Stimulated activated CD4-positive, alpha-beta T cell treated with anti-CD3 and anti-CD28 coated beads, Interleukin-2, amount 100 ng/mL, for 48 hours (primary cell): ENCODE measurements at places on chromosomes 1 and 21.

DNA sequence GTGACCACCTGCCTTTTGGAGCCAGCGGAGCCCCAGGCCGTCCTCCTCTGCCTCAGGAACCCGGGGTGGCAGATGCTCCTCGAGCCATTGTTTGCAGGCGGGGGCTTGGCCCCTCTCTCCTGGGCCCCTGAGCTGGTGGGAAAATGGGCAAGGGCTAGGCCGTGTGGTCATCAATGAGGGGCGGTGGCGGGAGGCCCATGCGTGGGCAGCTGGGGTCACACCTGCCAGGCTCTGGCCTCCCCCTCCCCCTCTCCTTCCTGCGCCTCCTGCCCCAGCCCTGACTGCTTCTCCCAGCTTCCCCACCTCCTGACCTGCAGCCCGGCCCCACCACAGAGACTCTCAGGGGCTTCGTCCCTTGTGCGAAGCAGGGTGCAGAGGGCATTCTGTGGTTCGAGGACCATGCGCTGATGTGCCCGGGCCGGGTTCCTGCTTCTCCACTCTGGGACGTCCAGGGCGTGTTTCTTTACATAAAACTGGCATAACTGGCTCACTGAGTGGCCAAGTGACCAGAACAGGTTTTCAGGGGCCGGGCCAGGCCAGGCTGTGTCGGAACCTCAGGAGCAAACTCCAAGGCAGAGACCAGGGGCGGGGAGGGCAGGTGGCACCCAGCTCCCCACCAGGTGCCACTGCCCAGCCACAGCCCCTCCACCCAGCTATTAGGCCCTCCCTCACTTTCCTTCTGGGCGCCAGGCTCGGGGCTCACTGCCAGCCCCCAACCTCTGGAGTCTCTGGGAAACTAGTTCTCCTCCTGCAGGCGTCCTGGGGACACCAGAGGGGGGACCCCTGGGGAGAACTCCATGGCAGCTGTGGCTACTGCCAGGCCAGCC lies 9.3 kb downstream of the SAMD11 start:
- no peak for DNase-seq

GRCh38 chr1:35808450-35809113 lies 766 bp downstream of the AGO4 start:
- peak; percentile 4 for DNase-seq

GRCh38 chr1:84985365-84985764 lies 11.5 kb downstream of the MCOLN2 start:
- DNase-seq = no peak

- DNase-seq = no peak
These were observed 142.7 kb upstream of the UBE2U start for GRCh38 chr1:64060611-64061302.

DNA sequence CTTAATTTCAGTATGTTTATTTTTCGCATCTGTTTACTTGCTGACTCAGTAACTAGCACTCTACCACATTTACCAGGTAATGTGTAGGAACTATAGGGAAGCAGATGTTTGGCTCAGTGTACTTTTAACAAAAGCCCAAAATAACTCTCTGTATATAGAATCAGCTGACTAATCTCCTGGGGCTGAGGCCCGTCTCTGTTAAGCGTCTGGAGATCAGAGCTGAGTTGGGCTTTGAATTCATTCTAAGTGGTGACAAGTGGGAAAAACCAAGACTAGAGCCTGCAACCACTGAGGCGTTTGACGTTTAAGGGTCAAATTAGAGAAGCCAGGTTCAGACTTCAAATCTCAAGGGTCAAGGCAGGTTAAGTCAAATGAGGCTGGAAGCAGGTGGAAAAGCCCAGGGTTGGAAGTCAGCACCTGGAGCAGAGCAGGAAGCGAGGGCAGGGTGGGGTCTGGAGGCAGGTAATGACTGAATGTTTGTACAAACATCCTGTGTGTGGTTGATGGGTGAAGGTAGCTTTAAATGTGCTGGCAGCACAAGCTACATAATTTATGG lies 56.8 kb upstream of the LYST start:
- no peak for DNase-seq

- DNase-seq = no peak
These were observed 3.6 kb downstream of the BEST4 start for GRCh38 chr1:44784094-44785028.

DNA sequence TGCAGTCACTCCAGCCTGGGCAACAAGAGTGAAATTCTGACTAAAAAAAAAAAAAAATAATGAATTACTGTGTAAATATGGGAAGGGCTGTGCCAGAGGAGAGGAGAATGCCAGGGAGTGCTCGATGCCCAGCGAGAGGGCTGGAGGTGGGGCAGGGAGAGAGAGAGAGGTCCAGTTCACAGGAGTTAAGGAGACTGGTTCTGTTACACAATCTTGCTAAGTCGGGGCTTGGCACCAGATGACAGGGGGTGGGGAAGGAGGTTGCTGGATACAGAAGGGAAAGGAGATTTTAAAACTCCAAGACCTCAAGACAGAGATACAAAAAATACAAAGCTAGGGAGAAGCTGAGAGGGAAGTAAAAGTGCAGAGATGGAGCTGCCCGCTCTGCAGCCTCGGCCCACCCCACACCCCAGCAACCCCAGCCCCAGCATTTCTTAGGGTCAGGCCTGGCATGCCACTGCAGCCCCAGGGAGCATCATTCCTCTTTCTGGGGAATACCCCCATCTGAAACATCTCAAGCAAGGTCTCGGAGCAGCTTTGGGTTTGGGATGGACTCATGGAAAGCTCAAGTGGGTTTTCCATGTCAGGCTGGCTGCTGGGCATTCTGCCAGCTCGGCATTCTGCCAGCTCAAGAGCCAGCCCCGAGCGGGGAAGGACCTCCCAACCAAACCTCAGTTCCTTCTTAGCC lies 991 bp downstream of the SELENBP1 start:
- DNase-seq = no peak

GRCh38 chr1:63523738-63524137 lies 413 bp downstream of the EFCAB7 start:
- no peak for DNase-seq

GRCh38 chr1:190688096-190688495 lies 210.4 kb upstream of the BRINP3 start:
- DNase-seq = no peak

DNA sequence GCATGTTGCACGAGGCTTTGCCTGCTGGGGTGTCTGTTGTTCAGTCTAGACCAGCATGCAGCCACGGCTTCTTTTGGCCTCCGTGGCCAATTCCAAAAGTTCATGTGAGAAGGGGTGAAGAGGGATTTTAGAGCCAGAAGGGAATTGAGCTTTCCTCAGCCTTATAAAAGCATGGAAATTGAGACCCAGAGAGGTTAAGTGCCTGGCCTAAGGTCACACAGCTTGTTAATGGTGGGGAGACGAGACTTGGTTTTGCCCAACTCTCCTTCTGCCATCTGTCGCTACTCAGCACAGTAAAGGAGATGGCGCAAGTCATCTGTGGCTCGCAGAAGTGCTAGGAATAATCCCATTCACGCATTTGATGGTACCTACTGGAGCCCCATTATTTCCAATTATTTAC lies 25.7 kb downstream of the ZBTB18 start:
- DNase-seq = no peak
